Dermis lymphatic vessel endothelial cell (primary cell): ENCODE measurements at places on chromosomes 1 and 21. TPM values are rescaled to one million over a fixed set of nuclear protein-coding genes. Genes with fewer than 3 reads are reported as not detected.

OR6N1 gene
- total RNA-seq: not detected in 2 replicates

ESPN gene
- 0.22 and 0.69 TPM in 2 replicates for total RNA-seq

ADCY10 gene
- 0.11 TPM in 1 of 2 replicates, not detected in the other for total RNA-seq

CLEC20A gene
- 0.17 TPM in 1 of 2 replicates, not detected in the other for total RNA-seq

F5 gene
- total RNA-seq: under 0.01 TPM in 1 of 2 replicates, not detected in the other
